ENCODE measurements at places on chromosomes 16 and 17.
A peak's percentile ranks its signal among the peaks of the same experiment; 100 is the strongest.

DNA sequence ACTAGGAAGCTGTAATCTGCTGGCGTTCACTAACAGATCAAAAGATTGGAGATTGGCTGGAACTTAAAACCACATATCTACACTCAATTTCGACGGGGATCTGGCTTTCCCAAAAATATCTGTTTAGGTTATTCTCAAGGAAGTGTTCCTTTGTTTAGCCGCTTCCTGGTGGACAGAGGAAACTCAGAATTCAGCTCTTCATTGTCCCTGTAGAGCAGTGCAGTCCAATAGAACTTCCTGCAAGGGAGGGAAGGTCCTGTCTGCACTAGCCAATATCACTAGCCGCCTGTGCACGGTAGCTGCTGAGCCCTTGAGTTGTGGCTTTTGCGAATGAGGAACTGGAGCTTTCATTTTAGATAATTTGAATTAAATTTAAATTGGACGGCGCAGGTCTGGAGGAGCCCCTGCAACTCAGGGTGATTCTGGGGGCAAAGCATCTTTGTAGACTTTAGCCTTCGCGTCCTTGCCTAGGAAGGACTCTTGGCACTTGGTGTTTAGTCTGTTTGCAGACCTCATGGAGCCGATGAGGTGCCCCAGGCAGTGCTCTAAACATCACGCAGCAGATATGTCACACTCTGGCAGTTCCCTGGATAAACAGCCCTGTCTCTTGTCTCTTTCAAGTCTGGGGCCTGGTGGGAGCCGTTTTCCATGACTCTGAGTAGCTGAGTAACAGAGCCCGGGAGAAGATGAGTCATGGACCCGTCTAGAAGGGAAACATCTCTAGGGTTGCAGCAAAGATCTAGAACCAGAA, 122.2 kb downstream of the CCDC182 start:
- H3K27ac ChIP-seq: no peak overlapping the region
- DNase-seq: no peak
- H3K27me3 ChIP-seq: no peaks in the 10 kb centered on the region
- H3K4me1 ChIP-seq: no peaks in the 10 kb centered on the region
- no peak overlapping the region for H3K4me3 ChIP-seq
- no peaks in the 10 kb centered on the region for H3K36me3 ChIP-seq

DNA sequence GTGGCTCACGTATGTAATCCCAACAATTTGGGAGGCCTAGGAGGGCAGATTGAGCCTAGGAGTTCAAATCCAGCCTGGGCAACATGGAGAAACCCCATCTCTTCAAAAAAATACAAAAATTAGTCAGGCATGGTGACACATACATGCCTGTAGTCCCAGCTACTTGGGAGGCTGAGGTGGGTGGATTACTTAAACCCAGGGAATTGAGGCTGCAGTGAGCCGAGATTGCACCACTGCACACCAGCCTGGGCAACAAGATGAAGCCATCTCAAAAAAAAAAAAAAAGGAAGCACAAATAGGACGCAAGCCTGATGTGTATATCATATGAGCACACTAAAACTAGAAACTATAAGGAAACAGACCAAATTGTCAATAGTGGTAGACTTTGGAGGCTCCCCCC, 17.1 kb upstream of the FLCN start:
- DNase-seq: no peak
- H3K27ac ChIP-seq: no peak overlapping the region
- H3K4me3 ChIP-seq: no peak overlapping the region

DNA sequence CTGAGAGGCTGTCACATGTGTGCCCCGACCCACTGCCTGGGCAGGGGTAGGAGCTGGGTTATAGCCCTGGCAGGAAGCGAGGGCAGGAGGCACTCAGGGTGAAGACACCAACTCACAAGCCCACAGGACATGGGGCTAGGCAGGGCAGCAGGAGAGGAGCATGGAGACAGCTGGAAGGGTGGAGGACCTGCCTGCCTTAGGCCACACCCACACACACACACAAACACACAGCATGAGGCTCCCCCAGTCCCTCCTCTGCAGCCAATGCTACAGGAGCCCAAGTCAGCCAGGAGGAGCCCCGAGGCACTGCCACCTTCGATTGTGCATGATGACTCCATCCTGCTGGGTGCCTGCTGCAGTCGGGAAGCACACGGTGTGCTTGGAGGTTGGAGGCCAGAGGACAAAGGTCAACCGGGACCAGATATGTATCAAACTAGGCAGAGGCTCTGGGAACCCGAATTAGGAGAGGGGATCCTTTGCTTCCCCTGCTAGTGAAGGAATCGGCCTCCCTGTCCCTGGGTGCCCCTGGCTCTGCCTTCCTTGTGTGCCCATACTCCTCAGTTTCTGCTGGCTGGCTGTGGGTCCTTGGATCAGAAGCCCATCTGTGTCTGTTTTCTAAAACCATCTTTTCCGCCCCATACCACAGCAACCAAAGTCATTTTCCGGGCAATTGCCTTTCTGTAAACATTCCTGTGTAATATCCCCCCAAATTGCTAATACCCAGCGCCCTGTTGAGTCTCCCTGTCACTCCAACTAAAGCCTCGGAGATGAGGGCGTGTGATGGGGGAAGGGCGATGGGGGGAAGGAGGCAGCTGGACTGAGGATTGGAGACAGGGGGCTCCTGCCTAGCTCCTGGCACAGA, 20.5 kb downstream of the SRCIN1 start:
- no peak overlapping the region for H3K4me3 ChIP-seq
- H3K27ac ChIP-seq: no peak overlapping the region
- H3K27me3 ChIP-seq: peaks cover 6% of the 10 kb centered on the region

DNA sequence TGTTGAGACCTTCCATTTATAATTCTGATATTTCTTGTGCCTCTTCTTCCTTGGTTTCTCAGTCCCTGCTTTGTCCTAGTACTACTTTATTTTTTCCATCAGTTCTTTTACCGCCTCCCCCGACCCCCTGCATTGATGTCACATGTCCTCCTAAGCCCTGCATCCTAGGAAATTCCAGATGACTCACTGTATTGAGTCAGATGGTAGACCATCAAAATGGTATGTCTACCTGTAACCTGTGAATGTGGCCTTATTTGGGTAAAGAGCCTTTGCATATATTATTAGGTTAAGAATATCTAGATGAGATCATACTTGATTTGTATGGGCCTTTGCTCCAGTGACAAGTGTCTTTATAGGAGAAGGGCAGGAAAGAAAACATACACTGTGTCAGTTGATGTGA, 515.3 kb upstream of the CA10 start:
- no peak overlapping the region for H3K4me3 ChIP-seq
- no peak for DNase-seq
- no peaks in the 10 kb centered on the region for H3K36me3 ChIP-seq

GRCh38 chr17:1365445-1366039, 34.5 kb downstream of the YWHAE start:
- H3K27ac ChIP-seq: peak overlapping the region; percentile 48
- DNase-seq: peak; percentile 75
- H3K27me3 ChIP-seq: no peaks in the 10 kb centered on the region
- H3K36me3 ChIP-seq: no peaks in the 10 kb centered on the region
- H3K4me1 ChIP-seq: peaks cover 25% of the 10 kb centered on the region

- H3K36me3 ChIP-seq: no peaks in the 10 kb centered on the region
- peak; percentile 75 for DNase-seq
- no peak overlapping the region for H3K27ac ChIP-seq
Observed at GRCh38 chr17:58112970-58113631, 29.9 kb downstream of the DYNLL2 start.

- H3K27ac ChIP-seq: peak overlapping the region; percentile 23
- peaks cover 19% of the 10 kb centered on the region for H3K4me1 ChIP-seq
- H3K4me3 ChIP-seq: peak overlapping the region; percentile 52
- DNase-seq: no peak
- no peaks in the 10 kb centered on the region for H3K27me3 ChIP-seq
- H3K36me3 ChIP-seq: no peaks in the 10 kb centered on the region
Observed at GRCh38 chr17:39618246-39618913, 8.4 kb upstream of the PPP1R1B start.

DNA sequence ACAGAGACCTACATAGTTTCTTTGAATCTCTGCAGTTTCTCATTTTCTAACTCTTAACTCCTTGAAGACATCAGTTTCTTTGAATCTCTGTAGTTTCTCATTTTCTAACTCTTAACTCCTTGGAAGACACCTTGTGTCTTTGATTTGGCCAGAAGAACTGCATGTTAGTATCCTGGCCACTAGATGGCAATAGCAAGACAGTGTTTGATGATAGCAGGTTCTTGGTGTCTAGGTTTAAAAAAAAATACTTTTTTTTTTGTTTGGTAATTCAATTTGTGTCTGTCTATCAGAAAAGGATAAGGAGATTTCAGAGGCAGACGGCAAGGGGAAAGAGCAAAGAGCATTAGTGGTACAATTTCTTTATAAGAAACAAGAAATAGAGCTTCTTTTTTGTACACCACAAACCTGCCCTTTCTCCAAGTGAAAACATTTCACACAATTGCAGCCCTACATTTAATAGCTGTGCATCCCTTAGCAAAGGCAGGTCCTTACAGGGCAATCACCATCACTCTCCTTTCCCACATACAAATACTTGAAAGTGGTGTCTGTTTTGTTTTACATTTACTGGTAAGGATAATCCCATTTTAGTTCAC, 1324.9 kb upstream of the CDH8 start:
- no peak for DNase-seq
- H3K27me3 ChIP-seq: no peaks in the 10 kb centered on the region
- no peak overlapping the region for H3K27ac ChIP-seq
- no peaks in the 10 kb centered on the region for H3K36me3 ChIP-seq

DNA sequence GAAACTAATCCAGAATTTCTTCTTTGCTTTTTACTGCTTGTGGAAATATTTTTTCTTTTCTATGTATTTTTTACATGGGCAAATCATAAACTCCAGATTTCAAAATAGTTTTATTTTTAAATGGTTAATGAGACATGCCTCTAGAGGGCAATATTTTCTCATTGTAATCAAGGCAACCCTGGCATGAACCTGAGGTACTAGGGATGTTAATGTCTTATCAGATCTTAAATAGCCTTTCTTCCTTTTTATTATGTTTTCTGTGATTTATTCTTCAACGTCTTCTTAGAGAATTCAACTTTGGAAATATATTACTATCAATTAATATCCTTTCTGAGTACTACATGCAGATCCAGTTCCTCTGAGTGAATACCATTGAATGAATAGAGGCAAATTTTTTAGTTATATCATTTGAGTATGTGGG, 324.7 kb downstream of the BCAS3 start:
- no peaks in the 10 kb centered on the region for H3K27me3 ChIP-seq
- no peak for DNase-seq
- H3K4me3 ChIP-seq: no peak overlapping the region
- H3K27ac ChIP-seq: no peak overlapping the region

DNA sequence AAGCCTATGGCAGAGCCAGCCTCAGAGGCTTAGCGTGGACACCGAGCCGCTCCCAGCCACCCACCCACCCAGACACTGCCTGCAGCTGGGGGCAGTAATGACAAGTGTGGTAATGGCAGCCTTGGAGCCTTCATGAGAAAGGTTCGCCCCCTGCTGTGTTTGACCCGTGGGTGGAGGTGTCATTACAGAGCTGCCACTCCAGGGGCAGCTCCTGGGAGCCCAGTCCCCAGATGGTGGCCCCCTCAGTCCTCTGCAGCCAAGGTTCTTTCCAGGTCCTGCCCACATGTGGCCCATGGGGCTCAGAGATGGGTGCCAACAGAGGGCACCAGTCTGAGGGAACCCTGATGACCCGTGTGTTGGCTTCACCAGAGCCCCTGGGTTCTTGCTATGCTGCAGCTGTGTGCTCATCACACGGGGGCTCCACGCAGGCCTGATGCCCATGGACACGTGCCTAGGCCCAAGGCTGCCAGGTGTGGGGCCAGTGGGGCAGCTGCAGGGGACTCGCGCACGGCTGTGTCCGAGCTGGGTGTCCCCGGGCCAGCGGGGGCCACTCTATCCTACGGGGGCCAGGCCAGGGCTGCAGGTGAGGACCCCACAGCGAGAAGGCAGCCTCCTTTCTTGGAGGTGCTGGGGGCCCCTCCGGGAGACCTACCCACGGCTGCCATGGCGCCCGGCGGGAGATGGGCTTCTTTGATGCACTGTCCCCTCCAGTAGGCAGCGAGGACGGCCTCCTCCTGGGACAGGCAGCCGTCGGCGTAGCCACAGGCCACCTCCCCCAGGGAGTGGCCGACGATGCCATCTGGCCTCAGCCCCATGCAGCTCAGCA, 8.1 kb downstream of the FASN start:
- no peaks in the 10 kb centered on the region for H3K4me1 ChIP-seq
- no peak for DNase-seq
- no peaks in the 10 kb centered on the region for H3K36me3 ChIP-seq
- H3K27me3 ChIP-seq: no peaks in the 10 kb centered on the region
- no peak overlapping the region for H3K27ac ChIP-seq
- H3K4me3 ChIP-seq: no peak overlapping the region

- DNase-seq: no peak
- no peak overlapping the region for H3K4me3 ChIP-seq
- no peaks in the 10 kb centered on the region for H3K27me3 ChIP-seq
- H3K4me1 ChIP-seq: peaks cover 73% of the 10 kb centered on the region
- H3K36me3 ChIP-seq: peaks cover 7% of the 10 kb centered on the region
- no peak overlapping the region for H3K27ac ChIP-seq
Observed at GRCh38 chr17:66309793-66310192, 7.4 kb downstream of the PRKCA start.

DNA sequence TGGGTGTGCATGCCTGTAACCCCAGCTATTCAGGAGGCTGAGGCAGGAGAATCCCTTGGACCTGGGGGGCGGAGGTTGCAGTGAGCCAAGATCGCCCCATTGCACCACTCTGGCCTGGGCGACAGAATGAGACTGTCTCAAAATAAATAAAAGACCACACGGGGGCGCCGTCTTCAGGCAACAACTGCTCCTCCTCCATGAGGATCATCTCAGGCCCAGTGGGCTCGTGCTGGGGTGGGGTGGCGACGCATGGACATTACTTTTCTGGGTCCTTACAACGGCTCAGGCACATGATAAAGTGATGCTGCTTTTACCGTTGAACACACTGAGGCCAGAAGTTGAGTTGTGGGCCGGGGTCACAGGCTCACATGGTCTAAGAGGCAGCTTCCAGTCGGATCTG, 56.2 kb downstream of the PRMT7 start:
- no peaks in the 10 kb centered on the region for H3K27me3 ChIP-seq
- H3K4me1 ChIP-seq: peaks cover 23% of the 10 kb centered on the region
- H3K4me3 ChIP-seq: no peak overlapping the region

DNA sequence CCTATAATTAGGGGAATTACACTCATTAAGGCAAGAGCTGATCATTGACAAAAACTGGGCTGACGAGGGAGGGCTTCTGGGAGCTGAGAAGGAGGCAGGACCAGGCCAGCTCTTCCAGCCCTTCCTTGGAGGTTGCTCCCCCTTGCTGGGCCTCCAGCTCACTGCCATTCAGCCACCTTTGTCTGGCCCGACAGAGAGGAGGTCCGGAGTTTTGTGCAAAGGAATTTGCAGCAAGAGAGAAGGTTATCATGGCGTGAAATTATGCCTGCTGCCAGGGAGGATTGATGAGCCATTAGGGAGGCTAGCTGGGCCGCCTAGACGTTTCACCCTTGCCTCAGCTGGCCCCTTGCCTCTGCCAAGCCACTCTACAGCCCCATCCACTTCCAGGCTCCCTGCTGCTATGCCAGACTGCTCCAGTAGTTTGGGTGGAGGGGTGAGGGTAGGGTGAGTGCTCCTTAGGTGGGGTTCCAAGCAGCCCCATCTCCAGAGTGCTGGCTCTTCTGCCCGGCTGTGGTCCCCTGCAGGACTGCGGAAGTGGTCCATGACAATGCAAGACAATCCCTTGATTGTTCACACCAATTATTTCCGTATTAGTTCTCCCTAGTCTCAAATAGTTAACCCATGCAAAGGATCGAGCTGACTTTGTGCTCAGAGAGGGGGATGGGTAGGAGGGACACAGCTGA, 17.1 kb upstream of the PHF12 start:
- H3K27me3 ChIP-seq: no peaks in the 10 kb centered on the region
- no peak overlapping the region for H3K27ac ChIP-seq
- no peak for DNase-seq
- no peaks in the 10 kb centered on the region for H3K36me3 ChIP-seq

GRCh38 chr16:17224879-17225281, 245.9 kb downstream of the XYLT1 start:
- H3K36me3 ChIP-seq: no peaks in the 10 kb centered on the region
- no peaks in the 10 kb centered on the region for H3K27me3 ChIP-seq
- H3K4me3 ChIP-seq: no peak overlapping the region
- no peak for DNase-seq

Data from naive thymus-derived CD4-positive, alpha-beta T cell (primary cell).